Aorta (tissue), 5 donors: ENCODE measurements at places on chromosomes 11 and 22.
A peak's percentile ranks its signal among the peaks of the same experiment; 100 is the strongest.

GRCh38 chr11:72576243-72576595 is 98.0 kb downstream of the PDE2A start:
- no peak for DNase-seq

DNA sequence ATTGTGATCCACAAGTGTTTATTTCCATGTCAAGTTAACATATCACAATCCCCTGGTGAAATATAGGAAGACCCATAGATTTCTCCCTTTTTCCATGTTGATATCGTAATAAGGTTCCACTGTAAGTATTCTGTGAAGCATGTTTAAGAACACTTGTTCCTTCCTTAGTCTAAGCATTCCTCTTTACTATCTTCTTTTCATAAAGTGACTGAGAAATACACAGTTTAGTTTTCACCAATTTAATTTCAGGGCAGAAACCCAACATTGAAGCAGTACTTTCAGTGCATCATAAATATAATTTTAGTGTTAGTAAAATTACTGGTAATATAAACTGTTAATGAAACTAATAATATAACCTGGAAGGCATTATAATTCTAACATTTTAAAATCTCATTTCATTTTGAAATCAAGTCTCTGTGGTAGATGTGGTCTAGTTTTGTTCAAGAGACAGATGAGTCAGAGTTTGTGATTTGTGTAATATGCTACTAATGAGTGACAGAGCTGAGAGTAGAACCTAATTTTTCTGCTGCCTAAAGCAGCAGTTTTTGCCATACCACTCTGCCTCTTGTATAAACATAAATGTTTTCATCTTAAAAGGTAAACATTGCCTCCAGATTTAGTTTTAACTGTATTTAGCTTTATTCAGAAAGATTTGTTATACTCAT is 79.4 kb downstream of the ATM start:
- no peak for DNase-seq

GRCh38 chr11:95593111-95593510 is 196.5 kb downstream of the FAM76B start:
- peak; percentile 58 for DNase-seq

- no peak for DNase-seq
Measured at GRCh38 chr11:36427079-36427478, 83.0 kb downstream of the TRAF6 start.
